ENCODE measurements at places on chromosomes 7 and 10.

DNA sequence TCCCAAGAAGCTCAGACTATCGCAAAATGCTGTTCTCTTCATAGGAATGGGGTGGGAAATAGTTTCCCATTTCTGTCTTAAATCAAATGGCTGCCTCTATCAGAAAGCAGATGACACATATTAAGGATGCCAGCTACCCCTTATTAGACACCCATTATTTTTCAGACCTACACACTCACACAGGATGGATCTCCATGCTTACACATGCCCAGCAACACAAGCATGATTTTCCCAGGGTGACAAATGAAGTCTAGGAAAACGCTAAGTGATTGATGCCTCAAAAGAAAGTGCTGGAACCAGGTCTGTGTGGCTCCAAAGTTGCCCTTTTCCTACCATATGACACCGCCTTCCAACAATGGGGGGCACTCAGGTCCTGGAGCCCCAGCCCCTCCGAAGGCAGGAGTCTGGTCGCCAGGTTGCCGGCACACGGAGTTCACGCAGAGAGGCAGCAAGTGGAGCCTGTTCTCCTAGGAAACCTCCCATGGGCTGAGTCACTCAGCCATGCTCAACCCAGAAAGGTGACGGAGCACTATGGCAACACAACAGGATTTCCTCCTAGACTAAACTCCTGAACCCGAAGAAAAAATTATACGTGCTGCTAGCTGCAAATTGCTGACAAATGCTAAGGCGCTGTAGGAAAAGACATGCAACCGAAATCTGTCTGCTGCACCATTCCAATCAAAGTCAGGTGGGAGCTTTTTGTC is 19.8 kb downstream of the VOPP1 start:
- DNase-seq, result no peak

GRCh38 chr10:72379776-72380175 is 25.1 kb upstream of the DNAJB12 start:
- no peak for DNase-seq

DNA sequence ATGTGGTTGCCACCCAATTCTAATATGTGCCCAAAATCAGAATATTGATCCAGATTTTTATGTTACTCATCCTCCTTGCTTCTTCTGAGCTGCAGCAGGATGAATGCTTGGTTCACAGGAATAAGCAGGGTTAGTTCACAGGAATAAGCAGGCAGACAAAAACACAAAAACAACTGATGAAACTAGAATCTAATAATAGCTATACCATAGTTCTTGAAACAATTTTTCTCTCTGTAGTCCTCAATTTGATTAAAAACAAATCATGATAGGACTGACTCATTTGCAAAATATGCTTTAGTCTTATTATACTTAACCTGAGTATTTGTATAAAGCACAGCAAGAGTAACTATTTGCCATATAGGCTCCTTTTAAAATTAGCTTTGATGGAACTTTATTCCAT is 24.4 kb upstream of the ARHGAP12 start:
- no peak for DNase-seq

DNA sequence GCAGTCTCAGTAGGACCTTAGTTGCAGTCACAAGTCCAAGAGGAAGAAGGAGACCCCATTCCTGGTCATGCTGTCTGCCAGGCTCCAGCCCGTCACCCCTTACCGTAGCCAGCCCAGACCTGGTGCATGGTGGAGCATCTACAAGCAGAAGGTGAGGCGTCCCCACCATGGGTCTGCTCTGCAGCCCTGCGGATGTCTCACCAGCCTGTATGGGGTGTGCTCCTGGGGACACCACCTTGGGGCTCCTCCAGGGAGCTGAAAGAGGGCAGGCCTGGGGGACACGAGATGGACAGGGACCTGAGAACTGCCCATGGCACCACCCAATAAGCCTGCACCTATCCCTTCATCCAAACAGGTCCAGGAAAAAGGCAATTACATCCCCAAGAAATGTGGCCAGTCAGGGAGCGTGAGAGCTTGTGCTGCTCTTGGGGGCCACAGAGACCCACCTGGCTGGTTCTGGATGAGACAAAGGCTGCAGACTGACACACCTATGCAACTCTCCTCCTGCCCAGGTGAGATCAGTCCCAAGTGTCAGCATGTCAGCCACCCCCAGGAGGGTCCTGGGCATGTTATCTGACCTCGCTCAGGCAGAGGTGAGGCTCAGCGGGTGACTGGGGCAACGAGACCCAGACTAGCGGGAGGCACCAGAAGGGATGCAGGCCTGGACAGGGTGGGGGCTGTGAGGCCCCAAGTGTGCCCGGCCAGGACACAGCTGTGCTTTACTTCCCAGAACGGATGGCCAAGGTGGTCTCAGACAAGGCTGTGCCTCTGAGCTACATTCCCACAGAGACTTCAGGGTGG is 84.5 kb upstream of the RET start:
- no peak for DNase-seq

- DNase-seq, result no peak
These were observed 243.4 kb upstream of the PPP2R2D start for GRCh38 chr10:131657318-131657984.

DNA sequence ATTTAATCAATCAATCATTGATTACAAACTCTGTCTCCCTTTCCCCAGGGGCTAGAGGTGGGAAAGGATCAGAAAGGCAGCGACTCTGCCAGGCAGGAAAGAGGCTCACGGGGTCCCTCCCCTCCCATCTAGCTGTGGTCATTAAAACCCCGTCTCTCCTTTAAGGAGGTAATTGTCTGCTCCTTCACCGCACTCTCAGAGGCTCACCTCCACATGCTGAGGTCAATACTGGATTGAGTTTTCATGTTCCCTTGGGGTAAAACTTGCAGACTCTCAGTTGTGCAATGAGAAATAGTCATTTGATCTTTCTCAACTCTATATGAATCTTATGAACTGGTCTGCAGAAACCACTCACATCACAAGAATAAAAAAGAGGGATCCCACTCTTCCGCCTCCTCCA is 368.8 kb downstream of the ADRA2A start:
- DNase-seq, result no peak

DNA sequence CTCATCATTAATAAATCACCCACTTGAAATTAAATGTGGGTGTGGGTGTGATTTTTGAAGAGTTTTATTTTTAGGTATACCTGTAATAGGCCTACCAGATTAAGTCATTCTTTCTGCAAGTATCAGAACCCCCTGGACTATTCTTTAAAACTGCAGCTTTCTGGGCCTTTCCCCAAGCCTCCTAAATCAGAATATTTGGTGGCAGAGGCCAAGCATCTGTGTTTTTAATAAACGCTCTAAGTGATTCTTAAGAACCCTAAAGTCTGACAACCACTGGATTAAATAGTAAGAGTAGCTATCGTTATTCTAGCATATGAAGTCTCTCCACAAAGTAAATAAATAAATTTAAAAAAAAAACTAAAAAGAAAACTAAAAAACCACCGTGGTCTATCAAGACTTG is 703.0 kb upstream of the NRP1 start:
- no peak for DNase-seq

- DNase-seq, result no peak
These were observed 507.5 kb upstream of the CELF2 start for GRCh38 chr10:10510179-10510578.

GRCh38 chr10:25508112-25508815 is 333.5 kb downstream of the GPR158 start:
- DNase-seq, result no peak

DNA sequence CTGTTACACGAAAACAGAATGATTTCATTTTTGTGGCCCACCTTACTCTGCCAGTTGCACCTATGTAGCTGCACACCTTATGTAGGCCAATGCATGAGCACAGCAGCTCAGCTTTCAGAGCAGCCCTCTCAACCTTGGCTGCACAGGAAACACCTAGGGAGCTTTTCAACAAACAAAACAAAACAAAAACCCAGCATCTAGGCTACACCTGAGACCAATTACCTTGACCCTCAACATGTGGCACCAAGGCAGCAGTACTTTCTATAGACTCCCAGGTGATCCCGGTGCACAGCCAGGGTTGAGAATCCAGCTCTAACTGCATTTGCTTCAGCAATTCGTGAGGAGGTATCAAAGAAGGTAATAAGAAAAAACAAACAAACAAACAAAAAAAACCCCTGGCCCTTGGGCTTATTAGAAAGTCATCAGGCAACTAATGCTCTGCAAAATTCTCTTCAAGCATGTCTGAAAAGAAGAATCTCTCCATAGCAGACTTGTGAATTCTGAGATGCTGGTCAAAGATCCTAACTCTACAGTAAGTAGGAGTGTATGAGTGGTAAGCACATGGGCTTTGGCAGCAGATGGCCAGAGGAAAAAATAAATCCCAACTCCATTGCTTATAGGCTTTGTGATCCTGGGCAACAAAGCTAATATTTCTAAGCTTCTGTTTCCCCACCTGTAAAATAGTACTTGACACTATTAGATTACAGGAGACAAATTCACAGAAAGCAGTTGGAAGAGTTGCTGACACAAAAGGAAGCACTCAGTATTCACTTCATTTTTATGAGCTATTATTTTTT is 113.4 kb upstream of the NOBOX start:
- no peak for DNase-seq

- no peak for DNase-seq
These were observed 98.8 kb downstream of the OAT start for GRCh38 chr10:124319926-124320391.

GRCh38 chr7:88665892-88666514 is 93.5 kb upstream of the ZNF804B start:
- no peak for DNase-seq

DNA sequence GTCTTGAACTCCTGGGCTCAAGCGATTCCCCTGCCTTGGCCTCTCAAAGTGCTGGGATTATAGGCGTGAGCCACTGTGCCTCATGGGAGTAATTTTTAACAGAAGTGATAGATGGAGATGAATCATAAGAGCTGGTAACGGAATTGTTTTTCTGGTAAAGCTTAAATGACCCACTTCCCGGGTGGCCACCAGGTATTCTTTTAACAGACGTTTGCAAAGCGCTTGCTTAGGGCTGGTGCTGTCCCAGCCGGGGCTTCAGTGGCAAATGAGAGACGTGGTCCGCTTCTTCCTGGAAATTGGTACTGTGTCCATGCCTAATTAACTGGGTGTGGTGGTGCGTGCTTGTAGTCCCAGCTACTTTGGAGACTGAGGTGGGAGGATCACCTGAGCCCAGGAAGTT is 23.5 kb downstream of the CAMK1D start:
- no peak for DNase-seq

DNA sequence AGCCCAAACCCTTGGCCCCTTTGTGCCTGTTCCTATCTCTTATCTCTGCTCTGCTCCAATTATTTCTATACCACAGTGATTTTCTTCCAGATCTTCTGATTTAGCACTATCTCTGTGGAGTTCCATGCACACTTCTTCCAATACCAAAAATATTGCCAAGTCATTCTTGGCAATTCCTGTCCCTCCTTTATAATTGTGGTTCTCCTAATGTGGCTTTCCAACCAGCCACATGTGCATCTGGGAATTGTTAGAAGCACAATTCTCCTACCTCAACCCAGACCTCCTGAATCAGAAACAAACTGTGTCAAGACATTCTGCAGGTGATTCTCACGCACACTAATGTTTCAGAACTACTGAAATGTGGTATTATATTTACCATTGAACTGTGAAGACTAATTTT is 447.8 kb upstream of the IGFBP3 start:
- DNase-seq, result no peak

GRCh38 chr7:55532150-55532917 is 40.0 kb downstream of the VOPP1 start:
- no peak for DNase-seq

DNA sequence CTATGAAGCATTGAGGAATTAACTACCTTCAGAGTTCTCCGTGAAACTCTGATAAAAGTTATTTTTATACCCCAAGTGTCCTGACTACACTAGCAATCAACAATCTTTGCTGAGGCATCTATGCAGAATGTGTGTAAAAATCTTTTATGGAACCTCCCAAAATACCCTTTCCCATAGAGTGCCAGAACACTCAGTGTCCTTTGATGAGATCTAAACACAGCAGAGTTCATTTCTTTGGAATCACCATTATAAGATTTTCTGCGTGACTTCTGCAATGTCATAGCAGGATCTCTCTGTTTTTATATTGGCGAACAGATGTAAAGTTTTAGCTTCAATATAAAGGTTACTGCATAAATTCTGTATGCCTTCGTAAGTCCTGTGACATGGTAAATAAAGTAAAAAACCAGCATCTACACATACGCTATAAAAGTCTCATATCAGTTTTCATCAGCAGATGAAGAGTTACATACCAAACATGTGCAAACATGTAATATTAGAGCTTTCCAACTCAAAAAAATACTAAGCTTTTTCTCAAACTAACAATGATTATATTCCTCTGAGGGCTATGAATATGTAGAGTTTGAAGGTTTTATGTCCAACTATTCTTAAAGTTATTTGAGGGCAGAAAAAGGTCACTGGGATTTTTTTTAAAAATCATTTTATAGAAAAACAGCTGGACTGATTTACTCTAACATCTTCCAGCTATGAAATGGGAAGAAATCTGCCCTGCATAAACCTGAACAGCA is 67.2 kb downstream of the SKIDA1 start:
- no peak for DNase-seq

- DNase-seq, result no peak
These were observed 76.7 kb upstream of the HABP2 start for GRCh38 chr10:113476191-113476590.

DNA sequence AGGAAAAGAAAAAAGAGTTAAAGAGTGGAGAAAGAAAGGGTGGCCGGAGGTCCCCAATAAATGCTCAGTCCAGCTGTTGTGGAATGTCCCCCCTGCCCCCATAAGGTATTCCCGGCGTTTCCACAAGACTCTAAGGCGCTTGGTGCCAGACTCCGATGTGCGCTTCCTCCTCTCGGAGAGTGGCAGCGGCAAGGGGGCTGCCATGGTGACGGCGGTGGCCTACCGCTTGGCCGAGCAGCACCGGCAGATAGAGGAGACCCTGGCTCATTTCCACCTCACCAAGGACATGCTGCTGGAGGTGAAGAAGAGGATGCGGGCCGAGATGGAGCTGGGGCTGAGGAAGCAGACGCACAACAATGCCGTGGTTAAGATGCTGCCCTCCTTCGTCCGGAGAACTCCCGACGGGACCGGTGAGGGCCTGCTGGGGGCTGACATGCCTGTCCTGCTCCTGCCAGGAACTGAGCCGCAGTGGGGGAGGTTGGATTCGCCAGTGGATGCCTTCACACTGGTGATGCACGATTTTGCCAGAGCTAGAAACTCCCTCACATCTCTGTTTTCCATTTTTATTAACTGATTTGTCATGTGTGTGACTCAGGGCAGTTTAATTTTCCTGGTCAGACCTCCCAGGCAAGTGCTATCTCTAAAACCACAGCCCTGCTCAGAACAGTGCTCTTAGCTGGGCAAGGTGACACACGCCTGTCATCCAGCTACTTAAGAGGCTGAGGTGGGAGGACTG is 34.2 kb downstream of the TACR2 start:
- DNase-seq, result no peak

Measured in NCI-H187 treated with DMSO at 0.1 percent for 48 hours (cell line).